ENCODE measurements at places on chromosomes 11 and 22.

- DNase-seq: no peak
Measured at GRCh38 chr22:42693055-42693762, 27.5 kb downstream of the A4GALT start.

DNA sequence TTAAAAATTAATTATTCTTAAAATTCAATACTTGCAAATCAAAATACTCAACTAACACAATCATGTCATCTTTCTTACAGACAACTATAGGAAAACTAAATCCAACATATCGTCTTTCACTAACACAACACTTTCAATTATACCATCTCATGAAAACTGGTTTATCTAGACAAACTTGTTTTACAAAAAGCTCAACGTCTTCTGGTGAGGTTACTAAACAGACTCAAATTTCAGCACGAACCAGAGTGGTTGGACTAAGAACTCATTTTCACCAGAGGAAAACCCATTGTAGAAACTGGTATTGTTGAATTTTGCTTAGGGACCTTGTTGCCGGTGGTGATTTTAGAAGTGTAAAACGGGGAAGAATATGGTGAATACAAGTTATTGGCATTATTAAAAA lies 52.2 kb downstream of the NUP98 start:
- DNase-seq: no peak

- DNase-seq: peak; percentile 64
Measured at GRCh38 chr11:33724644-33725035, 11.6 kb downstream of the CD59 start.

DNA sequence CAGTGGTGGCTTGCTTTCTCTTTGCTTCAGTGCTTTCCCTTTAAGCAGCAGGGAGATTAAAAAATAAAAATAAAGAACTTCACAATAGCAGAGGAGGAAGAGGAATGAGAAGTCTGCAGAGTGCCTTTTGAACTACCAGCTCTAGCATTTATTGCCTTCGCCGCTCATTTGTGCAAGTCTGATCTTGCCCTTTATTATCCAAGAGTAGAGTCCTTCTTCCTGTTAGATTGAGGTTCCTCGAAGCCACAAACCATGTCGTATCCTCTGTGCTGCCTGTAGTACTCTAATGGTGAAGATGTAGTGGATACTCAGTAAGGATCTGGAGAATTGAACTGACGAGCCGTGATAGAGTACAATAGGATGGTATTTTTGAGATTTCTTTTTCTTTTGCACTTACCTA lies 101.2 kb upstream of the RAG2 start:
- no peak for DNase-seq

- DNase-seq: no peak
Measured at GRCh38 chr22:48340191-48340590, 1487.5 kb downstream of the BRD1 start.

- no peak for DNase-seq
Measured at GRCh38 chr22:44256556-44257485, 55.9 kb downstream of the SHISAL1 start.

- no peak for DNase-seq
Measured at GRCh38 chr11:13876423-13876822, 86.1 kb upstream of the SPON1 start.

DNA sequence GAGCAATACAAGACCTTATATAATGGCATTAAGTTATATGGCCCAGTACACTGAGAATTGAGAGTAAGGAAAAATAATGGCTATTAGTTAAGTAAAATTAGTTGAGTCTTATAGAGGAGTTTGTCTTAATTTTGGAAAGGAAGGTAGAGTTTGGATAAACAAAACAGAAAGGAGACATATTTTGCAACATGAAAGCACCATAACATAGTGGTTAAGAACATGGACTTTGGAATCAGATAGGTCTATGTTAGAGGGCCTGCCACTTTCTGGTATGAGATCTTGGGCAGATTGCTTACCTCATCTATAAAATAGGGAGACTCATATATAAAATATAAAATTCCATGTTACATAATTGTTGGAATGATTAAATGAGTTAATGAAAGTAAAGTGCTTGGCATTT lies 68.9 kb downstream of the CSTPP1 start:
- no peak for DNase-seq

- no peak for DNase-seq
Measured at GRCh38 chr11:2904153-2905052, 18.8 kb upstream of the CDKN1C start.

Measured in ACHN (cell line).